MG63 (cell line): ENCODE measurements at places on chromosomes 5 and 9. TPM values are rescaled to one million over a fixed set of nuclear protein-coding genes. Genes with fewer than 3 reads are reported as not detected.

CCL27 gene
- not detected in 2 replicates for total RNA-seq

ACOT12 gene
- total RNA-seq, result not detected in 2 replicates

SH3PXD2B gene
- total RNA-seq, result 4.4 and 15.2 TPM in 2 replicates

GRCh38 chr5:111231119-111231518, 6.9 kb downstream of the CAMK4 start:
- no peak for DNase-seq

- no peak for DNase-seq
These were observed 1.2 kb downstream of the SMC5 start for GRCh38 chr9:70260007-70260443.

- DNase-seq, result peak; percentile 33
These were observed 36.0 kb upstream of the BARHL1 start for GRCh38 chr9:132546148-132547051.

DNA sequence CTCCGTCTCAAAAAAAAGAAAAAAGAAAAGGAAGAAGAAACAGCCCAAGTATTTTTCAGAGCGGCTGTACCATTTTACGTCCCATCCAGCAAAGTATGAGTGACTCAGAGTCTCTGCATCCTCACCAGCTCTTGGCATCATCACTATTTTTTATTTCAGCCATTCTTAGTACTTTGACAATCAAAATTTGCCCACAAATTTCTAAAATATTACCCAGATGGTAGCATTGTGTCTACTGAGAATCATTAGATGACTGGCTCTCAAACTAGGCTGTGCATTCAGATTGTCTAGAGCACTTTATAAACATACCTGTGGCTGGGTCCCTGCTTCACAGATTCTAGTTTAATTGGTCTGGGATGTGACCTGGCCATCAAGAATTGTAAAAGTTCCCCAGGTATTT, 21.6 kb upstream of the MELK start:
- DNase-seq, result no peak
